ENCODE measurements at places on chromosomes 7 and 10.

GRCh38 chr7:35987016-35987415 lies 166.0 kb upstream of the EEPD1 start:
- DNase-seq: no peak

DNA sequence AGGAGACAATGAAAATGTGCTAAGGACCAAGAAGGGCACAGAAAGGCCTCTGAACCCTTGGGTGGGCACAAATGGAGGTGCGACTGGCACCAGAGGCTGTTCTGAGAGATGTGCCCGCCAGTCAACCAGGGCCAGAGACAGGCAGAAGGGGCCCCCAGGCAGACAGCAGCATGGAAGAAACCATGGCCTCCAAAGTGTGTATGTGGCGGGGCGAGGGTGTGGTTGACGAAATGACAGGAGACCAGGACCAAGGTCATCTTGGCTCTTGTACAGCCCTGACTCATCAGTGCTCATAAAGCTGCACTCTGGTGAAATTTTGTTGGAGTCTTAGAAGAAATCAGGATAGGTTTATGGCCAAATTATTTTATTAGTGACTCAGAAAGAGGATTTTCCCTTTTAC lies 4.0 kb upstream of the MRPS24 start:
- DNase-seq: peak; percentile 59

DNA sequence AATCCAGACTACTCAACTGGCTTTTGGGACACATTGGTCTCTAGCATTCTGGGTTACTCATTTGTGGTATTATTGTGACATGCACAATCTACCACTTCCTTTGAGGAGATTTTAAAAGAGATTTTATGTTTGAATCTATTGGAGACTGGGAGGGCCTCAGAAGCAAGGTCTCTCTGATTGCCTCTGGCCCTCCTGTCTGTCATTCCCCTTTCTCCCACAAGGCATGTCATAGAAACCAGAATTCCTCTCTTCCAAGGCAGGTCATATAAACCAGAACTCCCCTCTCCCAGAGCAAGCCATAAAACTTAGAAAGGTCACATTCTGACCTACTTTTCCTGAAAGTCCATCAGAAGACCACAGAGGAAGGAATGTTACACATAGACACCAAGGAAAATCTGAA lies 777.7 kb downstream of the PHTF2 start:
- DNase-seq: no peak

DNA sequence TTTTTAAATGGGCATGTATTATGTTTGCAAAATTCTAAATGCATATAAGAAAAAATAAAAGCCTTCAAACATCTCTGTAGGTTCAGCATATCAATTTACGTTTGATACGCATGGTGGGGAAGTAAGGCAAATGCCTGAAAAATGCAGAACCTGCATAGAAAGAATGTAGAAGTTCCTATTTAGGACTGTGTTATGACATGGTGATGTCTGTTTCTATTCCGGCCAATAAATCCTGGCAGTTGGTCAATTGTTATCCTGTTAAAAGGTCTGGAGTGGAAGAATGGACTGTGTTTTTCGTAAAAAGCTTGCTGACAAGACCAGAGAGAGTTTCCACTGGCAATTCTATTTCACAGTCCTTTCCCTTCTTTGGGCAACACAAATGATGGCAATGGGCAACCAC lies 49.6 kb upstream of the CAV2 start:
- no peak for DNase-seq

DNA sequence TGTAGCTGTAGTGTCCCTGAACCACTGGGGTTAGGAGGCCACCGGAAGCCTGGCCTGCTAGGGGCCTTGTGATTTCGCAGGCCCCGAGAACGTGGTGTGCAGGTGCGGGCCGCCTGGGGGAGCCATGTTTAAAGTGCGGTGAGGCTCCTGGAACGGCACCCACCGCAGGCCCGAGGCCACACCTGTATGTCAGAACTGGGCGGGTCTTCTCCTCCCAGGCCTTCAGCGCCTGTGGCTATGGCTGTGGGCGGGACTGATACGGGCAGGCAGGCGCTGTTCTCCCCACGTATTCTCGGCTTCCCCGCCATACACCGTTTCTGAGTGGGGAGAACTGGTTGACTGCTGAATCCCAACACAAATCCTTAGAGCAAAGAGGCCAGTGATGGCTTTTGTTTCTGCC lies 74.8 kb downstream of the DNAJB6 start:
- DNase-seq: no peak

Measured in epithelial cell of prostate (primary cell).